ENCODE measurements at places on chromosomes 11 and 22. TPM values are rescaled to one million over a fixed set of nuclear protein-coding genes. Genes with fewer than 3 reads are reported as not detected.

DNA sequence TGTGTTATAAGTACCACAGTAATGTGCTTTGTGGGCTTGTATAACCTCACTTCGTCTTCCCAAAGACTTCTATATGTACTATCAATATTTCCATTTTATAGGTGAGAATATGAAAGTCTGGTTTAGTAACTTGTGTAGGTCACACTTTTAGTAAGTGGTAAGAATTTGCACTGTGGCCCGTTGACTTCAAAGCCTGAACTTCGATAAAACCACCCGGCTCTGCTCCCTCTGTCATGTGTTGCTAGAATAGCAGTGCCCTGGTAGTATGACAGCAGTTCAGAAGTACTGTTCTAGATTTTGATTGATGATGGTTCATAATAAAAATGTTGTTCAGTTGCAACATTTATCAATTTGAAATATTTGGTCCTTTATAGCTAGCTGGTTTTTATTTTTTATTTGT is 110.2 kb upstream of the SORL1-AS1 start:
- DNase-seq, result no peak

- DNase-seq, result no peak
These were observed 6.0 kb upstream of the F2 start for GRCh38 chr11:46712874-46713576.

GRCh38 chr11:122715548-122716440 is 60.3 kb downstream of the UBASH3B start:
- peak; percentile 65 for DNase-seq

The GRAP2 gene
- polyA plus RNA-seq, result 4.2 TPM

The HIPK3 gene
- polyA plus RNA-seq, result 68.6 TPM

The XKR3 gene
- not detected for polyA plus RNA-seq

The CTSW gene
- 0.78 TPM for polyA plus RNA-seq

The PACSIN3 gene
- polyA plus RNA-seq, result not detected

DNA sequence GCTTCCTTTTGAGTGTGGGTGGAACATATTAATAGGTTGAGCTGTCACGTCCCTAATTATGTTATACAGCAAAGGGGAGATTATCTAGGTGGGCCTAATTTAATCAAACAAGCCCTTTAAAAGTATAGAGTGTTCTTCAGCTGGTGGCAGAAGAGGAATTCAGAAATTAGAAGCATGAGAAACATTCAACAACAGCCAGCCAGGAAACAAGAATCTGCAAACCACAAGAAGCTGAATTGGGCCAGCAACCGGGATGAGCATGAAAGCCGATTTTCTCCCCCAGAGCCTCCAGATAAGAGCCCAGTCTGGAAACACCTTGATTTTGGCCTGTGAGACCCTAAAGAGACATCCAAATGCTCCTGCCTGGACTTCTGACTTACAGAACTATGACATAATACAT is 105.8 kb upstream of the LDLRAD3 start:
- no peak for DNase-seq

DNA sequence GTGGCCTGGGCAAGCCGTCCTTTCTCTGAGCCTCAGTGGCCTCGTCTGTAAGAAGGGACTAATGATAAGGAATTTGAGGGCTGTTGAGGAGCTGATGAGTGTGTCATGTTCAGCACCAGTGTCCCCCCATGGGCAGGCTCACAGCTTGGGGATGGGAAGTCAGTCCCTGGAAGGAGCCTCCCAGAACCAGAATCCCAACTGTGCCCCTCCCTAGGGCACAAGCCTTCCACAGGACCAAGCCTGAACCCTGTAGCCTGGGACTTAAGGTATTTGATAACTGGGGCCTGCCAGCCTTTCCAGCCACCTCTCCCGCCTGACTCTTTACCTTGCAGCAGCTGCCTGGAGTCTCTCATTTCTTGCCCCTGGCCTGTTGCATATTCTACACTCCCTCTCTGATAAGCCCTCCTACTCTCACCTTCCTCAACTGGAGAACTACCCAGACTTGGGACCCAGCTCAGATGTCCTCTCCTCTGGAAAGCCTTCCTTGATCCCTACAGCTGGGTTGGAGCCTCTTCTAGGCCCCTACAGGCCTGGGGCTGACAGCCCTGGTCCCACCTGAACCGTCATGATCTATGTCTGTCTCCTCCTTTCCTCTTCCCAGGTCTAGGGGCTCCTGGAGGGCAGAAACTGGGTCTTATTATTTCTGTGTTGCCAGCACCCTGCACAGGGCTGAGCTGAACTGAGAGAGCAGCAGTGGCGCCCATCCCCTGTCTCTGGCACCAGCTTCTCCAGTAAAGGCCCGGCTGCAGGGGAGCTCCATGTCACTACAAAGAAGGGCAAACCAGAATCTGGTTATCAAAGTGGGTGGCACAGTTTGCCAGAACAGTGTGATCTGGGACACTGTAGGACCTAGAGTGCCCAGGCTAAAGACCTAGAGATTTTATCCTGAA is 1.6 kb downstream of the P2RY2 start:
- DNase-seq, result no peak

The CRYBA4 gene
- not detected for polyA plus RNA-seq
